ENCODE measurements at places on chromosomes 4 and X. TPM values are rescaled to one million over a fixed set of nuclear protein-coding genes. Genes with fewer than 3 reads are reported as not detected.

ASB12 gene
- not detected for total RNA-seq

IL21 gene
- not detected for total RNA-seq

SLC10A4 gene
- not detected for total RNA-seq

CTAG1A gene
- not detected for total RNA-seq

ARHGAP36 gene
- total RNA-seq, result not detected

BEX1 gene
- total RNA-seq, result 0.31 TPM

ZNF157 gene
- total RNA-seq, result 0.19 TPM

SPATA4 gene
- 0.08 TPM for total RNA-seq

GATA1 gene
- not detected for total RNA-seq

BMX gene
- total RNA-seq, result not detected

Data from hair follicular keratinocyte (primary cell).